ENCODE measurements at places on chromosomes 6 and 20.

DNA sequence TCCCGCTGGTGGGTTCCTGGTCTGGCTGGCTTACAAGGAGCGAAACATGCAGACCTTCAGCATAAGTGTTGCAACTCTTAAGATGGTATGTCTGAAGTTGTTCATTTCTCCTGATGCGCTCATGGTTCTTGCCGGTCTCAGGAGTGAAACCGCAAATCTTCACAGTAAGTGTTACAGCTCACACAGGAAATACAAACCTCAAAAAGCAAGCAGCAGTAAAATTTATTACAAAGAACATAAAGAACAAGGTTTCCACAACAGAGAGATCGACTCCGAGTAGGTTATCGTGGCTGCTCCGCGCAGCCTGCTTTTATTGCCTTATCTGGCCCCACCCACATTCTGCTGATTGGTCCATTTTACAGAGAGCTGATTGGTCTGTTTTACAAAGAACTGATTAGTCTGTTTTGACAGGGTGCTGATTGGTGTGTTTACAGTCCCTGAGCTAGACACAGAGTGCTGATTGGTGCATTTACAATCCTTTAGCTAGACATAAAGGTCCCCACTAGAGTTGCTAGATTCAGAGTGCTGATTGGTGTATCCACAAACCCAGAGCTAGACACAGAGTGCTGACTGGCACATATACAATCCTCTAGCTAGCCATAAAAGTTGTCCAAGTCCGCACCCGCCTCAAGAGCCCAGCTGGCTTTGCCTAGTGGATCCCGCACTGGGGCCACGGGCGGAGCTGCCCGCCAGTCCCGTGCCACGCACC, 39.2 kb downstream of the TRIM27 start:
- peak; percentile 91 for DNase-seq

- DNase-seq: no peak
Measured at GRCh38 chr6:139886396-139886795, 511.9 kb upstream of the CITED2 start.

DNA sequence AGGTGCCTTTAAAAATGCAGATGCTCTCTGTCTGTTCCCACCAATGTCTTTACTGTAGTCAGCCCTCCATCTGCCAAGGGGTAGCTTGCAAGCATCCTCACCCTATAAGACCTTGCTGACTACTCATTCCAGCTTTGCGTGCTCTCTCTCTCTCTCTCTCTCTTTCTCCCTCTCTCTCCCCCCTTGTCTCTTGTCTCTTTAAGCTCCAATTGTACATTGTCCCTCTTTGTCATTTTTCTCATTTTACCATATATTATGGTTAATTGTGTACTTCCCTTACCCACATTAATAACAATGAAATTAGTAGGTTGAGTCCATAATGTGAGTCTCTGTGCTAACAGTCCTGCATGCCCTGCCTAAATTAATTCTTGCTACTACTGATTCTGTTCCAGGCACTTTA, 350.2 kb upstream of the CDH4 start:
- no peak for DNase-seq

DNA sequence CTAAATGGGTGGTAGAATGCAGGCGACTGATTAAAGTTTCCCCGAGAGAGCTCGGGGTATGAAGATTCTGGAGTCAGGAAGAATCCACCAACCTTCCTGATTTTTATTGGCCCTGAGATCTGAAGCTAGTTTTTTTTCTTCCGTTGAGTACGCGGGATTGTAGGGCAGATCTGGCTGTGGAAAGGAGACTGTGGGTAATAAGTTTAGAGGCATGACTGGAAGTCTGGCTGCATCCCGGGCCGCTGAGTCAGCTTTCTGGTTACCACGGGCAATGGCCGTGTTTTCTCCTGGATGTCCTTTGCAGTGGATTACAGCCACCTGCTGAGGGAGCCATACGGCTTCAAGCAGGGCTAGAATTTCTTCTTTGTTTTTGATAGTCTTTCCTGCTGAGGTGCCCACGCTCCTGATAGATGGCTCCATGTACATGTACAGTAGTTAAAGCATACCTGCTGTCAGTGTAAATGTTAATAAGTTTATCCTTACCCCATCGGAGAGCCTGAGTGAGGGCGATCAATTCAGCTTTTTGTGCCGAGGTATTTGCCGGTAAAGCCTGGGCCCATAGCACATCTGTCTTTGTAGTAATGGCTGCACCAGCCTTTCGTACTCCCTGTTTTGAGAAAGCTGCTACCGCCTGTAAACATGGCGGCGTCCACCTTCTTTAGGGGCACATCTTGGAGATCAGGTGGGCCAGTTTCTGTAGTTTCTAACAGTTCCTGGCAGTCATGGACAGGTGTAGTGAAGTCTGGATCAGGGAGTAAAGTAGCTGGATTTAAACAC, 154.0 kb downstream of the TRIM27 start:
- DNase-seq: no peak

DNA sequence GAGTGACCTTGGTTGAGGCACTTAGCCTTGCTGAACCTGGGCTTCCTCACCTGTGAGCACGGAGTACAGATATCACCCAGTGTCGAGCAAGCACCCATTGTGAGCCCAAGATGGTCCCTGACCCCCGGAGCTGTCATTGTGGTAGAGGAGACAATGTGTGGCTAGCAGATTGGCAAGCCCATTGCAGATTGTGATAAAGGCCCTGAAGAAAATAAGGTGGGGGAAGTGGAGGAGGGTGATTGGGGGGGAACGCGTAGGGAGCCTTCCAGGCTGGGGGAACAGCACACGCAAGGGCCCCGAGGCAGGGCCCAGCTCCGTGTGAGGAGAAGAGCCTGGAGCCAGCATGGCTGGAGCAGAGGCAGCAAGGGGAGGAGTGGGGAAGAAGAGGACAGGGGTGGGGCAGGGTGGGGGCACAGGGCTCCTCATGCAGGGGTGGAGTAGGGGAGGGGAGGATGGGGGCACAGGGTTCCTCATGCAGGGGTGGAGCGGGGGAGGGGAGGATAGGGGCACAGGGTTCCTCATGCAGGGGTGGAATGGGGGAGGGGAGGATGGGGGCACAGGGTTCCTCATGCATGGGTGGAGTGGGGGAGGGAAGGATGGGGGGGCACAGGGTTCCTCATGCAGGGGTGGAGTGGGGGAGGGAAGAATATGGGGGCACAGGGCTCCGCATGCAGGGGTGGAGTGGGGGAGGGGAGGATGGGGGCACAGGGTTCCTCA, 7.0 kb downstream of the CEBPB start:
- DNase-seq: no peak

GRCh38 chr6:162154930-162155329, 572.6 kb downstream of the PRKN start:
- DNase-seq: no peak

DNA sequence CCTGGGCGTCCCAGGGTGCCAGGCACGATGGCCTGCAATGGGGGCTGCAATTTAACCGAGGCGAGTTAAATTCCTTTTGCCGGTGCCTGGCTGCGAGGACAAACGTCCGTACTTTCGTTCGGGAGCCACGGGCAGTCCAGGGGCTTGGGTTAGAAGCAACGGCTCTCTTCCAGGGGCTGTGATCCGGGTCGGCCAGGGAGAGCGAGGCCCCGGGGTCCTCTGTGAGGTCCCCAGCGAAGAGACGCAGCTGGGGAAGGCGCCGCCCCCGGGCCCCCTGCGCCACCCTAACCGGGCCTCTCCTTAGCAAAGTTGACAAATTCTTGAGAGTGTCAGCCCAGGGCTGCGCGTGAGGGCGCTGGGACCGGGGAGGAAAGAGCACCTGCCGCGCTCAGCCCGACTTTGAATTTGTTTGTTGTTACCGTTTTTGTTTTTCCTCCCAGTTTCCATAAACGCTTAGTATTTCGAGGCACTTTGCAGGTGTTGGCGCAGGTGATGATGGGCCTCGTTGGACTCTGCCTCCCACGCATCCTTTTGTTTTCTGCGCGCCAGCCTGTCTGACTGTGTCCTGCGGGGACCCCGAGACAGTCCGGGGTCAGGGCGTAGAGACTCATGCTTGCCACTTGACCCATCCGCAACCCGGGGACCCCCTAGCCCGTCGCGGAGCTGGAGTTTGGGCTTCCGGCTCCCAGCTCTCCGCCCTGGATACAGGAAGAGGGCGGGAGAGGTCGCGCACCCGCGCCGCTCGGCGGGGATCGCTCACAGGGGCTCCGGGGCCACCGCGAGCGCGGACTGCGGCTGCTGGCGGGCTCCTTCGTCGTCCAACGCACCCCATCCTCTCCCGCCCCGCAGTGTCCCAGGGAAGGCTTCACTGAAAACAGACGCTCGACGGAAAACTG, 5.8 kb downstream of the OLIG3 start:
- no peak for DNase-seq

- no peak for DNase-seq
Measured at GRCh38 chr6:15614277-15614676, 48.6 kb downstream of the DTNBP1 start.

GRCh38 chr20:11186301-11187008, 512.7 kb upstream of the JAG1 start:
- no peak for DNase-seq

DNA sequence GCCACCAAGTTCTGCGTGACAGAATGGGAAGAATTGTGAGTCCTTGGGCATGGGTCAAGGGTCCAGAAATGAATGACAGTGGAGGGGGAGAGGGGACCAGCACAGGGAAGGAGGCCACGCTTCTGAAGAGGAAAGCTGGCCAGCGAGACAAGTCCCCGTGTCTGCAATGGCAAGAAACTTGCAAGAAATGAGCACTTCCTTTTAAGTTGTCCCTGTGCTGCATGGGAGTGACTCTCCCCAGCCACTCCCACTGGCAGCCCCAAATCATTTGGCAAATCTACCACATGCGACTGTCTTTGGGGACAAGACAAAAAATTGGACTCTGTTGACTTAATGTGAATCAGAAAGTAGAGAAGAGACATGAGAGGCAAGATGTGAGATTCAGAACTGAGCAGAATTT, 242.2 kb upstream of the RREB1 start:
- no peak for DNase-seq

DNA sequence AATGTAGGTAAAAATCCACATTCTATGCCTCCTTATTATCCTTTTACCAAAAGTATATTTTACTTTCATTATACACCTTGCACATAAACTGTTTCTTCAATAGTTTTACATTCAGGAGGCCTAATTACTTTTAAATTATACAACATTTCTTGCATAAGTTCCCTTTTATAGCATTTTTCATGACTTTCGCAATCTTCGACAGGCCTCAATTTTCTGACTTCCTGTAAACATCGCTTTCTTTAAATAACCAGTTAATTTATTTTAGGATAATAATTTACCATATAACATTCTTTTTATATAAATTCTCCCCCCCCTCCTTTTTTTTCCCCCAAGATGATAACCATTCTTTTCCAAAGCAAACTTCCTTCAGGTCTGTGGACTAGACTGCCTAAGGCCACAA, 9.2 kb downstream of the SLC35A1 start:
- DNase-seq: no peak

GRCh38 chr20:62481425-62482145, 5.8 kb upstream of the GATA5 start:
- DNase-seq: no peak

DNA sequence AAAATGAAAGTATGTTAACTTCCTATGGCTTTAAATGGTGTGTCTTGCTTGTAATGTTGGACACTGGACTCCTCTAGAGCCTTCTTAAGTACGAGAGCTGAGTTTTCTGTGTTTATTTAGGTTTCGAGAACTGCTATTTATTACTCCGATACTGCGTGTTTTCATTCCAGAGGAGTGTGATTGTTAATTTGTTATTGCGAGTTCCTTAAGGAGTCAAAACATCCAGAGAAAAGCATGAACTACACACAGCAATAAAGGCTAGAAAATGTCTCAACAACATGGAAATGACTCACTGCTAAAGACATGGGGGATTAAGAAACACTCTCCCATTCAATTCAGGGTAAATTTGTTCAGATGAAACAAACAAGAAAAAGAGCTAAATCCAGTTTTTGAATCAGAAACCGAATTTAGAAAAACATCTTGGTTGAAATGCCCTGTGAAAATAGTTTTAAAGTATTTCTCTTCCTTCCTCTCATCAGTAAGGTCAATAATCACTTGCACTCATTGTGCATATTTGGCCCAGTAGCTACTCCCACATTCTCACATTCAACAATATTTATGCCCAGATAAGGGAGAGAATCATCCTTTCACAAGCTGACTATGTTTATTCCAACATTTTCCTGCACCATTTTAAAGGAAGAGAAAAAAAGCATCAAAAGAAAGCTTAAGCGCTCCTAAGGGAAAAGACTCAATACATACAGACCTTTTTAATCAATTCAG, 36.0 kb downstream of the ATXN1 start:
- no peak for DNase-seq

- DNase-seq: no peak
Measured at GRCh38 chr6:123879749-123880148, 76.1 kb downstream of the NKAIN2 start.

DNA sequence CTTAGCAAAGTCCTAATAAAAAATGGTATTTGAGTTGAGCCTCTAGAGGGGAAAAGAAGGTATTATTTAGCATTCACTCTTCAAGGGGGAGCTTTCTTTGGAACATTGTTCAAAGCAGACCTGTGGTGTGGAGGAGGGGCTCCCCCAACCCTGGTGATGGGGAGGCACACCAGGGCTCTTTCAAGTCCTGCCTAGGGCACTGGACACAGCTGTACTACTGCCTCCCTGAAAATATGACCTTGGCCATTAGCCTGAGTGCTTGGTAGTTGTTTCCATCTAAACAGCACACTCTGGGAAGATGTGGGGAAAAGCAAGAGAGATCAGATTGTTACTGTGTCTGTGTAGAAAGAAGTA, 215.1 kb upstream of the CNR1 start:
- no peak for DNase-seq

DNA sequence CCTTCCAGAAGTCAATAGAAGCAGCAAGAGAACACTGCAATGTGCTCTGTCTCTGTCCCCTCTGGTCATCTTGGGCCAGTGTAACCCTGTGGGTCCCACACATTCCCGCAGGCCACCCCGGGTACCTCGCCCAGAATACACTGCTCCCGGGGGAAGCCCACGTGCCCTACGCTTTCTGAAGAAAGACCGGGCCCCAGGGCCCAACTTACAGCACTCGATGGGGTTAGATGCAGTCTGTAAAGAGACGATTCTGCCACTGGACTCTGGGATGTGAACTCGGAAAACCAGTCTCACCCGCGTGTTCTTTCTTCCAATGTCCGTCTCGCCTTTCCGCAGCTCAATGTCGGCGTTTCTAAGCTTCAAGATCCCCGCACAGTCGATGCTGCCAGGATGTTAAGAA, 68.7 kb downstream of the NFATC2 start:
- no peak for DNase-seq

DNA sequence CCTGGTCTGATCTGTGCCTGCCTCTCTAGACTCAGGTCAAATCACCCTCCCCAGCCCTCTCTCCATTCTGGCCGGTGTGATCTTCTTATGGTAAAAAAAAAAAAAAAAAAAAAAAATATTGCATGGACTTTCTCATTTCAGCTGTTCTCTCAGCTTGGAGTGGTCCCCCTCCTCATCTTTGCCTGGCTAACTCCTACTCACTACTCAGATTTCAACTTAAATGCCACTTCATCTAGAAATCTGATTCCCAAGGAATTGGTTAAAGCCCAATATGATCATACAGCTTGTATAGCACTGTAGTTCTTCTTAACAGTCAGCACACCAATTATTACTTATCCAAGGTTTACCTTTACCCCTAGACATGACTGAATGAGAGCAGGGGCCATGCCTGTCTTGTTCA, 105.9 kb upstream of the CARMIL1 start:
- no peak for DNase-seq

DNA sequence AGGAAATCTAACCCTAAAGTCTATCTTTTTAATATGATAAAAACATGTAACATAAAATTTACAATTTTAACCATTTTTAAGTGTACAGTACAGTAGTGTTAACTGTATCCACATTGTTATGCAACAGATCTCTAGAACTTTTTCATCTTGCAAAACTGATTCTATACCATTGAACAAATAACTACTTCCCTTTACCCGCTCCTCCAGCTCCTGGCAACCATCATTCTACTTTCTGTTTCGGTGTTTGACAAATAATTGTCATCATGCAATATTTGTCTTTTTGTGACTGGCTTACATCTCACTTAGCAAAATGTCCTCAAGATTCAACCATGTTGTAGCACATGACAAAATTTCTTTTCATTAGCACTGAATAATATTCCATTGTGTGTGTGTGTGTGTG, 203.2 kb downstream of the SIM1 start:
- DNase-seq: no peak
